ENCODE measurements at places on chromosomes 12 and 14. TPM values are rescaled to one million over a fixed set of nuclear protein-coding genes. Genes with fewer than 3 reads are reported as not detected.

Gene CCDC177
- total RNA-seq = not detected

Gene CCDC196
- total RNA-seq = not detected

Gene CLEC6A
- not detected for total RNA-seq

Gene SLC7A7
- total RNA-seq = 28.5 TPM

Gene AQP2
- not detected for total RNA-seq

Gene PSMA3
- total RNA-seq = 51.4 TPM

Gene CIROP
- total RNA-seq = not detected

Gene WNT5B
- total RNA-seq = 12.6 TPM

Gene CHPT1
- 32.1 TPM for total RNA-seq

Gene SELPLG
- total RNA-seq = 3.9 TPM

Gene KRT71
- total RNA-seq = under 0.01 TPM

Gene CLEC4D
- total RNA-seq = not detected

Gene ACRBP
- total RNA-seq = not detected

Gene FAM186B
- total RNA-seq = 0.33 TPM

Gene LIN7A
- 1.2 TPM for total RNA-seq

Gene SLC4A8
- total RNA-seq = 14.9 TPM

Gene PRKAB1
- total RNA-seq = 25.9 TPM

Gene HCAR3
- not detected for total RNA-seq

Gene GPR84
- total RNA-seq = not detected

Gene GDF11
- total RNA-seq = 1.6 TPM

Gene GRIN2B
- 0.33 TPM for total RNA-seq

Gene CAPZA3
- total RNA-seq = not detected

Gene KRT80
- 0.22 TPM for total RNA-seq

Gene KLHL33
- total RNA-seq = under 0.01 TPM

Gene SLCO1C1
- total RNA-seq = 0.54 TPM

Gene PRIMA1
- total RNA-seq = not detected

Gene AKAP3
- 6.3 TPM for total RNA-seq

Gene SYNDIG1L
- total RNA-seq = not detected

Gene AJUBA
- 70.4 TPM for total RNA-seq

Gene SOS2
- total RNA-seq = 42.0 TPM

Gene AVPR1A
- total RNA-seq = 0.39 TPM

Gene DCAF11
- 88.7 TPM for total RNA-seq

Gene TRHDE
- total RNA-seq = 1.7 TPM

Gene PIK3C2G
- total RNA-seq = 7.1 TPM

Gene RPL10L
- total RNA-seq = not detected

Gene AQP6
- total RNA-seq = not detected

Gene SLC38A4
- 0.33 TPM for total RNA-seq

Gene DIO2
- 0.39 TPM for total RNA-seq

Gene TRIAP1
- 33.8 TPM for total RNA-seq

Gene GRIP1
- 4.7 TPM for total RNA-seq

Gene RNF212B
- total RNA-seq = not detected

Gene GUCY2C
- 0.11 TPM for total RNA-seq

Gene FBRSL1
- total RNA-seq = 9.0 TPM

Gene EPYC
- total RNA-seq = not detected

Gene RIPK3
- 13.0 TPM for total RNA-seq

Gene TAS2R30
- 7.0 TPM for total RNA-seq

Gene MFAP5
- total RNA-seq = 726 TPM

Gene CEBPE
- total RNA-seq = not detected

Gene DTX1
- not detected for total RNA-seq

Gene SLCO1A2
- total RNA-seq = not detected

Gene KLRC1
- total RNA-seq = 0.39 TPM

Gene SERPINA4
- total RNA-seq = not detected

Gene OTX2
- total RNA-seq = not detected

Gene GALNT8
- not detected for total RNA-seq

Gene DTD2
- total RNA-seq = 45.5 TPM

Gene VWF
- 1.8 TPM for total RNA-seq

Gene IAPP
- not detected for total RNA-seq

Gene LRIG3
- 9.0 TPM for total RNA-seq

Gene ZDHHC22
- total RNA-seq = not detected
